ENCODE measurements at places on chromosomes 1 and 21.

DNA sequence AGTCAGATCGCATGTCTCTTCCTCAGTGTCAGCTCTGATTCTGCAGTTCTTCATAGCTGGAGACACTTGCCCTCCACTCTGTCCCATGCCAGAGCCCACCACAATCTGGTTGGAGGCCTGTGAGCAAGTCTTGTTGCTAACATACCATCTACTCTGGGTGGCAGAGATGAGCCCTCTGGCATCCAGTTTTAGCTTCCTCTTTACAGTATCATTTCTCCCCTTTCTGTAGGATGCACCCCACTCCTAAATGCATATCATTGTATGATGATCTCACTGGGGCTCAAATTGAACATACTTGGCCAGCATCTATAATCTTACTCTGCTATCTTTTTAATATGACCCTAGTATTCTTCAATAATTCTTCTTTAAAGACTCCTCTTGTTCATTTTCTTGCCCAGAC lies 16.9 kb downstream of the PCNX2 start:
- no peak for DNase-seq

GRCh38 chr1:30912224-30912623 lies 3.7 kb upstream of the SDC3 start:
- DNase-seq = no peak

GRCh38 chr1:77031106-77031662 lies 163.9 kb downstream of the ST6GALNAC5 start:
- no peak for DNase-seq

- DNase-seq = no peak
These were observed 28.7 kb downstream of the MRPL37 start for GRCh38 chr1:54228638-54229079.

DNA sequence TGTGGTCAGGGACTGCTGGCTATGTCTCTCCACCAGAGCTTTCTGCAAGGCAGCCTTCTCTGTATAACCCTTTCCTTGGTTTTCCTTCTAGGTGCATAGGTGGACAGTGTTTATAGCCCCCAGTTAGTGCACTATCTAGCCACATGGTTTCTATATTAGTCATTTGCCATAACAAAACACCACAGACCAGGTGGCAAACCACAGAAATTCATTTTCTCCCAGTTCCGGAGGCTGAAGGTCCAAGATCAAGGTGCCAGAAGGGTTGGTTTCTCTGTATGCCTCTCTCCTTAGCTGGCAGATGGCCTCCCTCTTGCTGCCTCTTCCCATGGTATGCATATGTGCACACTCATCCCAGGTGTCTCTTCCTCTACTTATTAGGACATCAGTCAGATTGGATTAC lies 106.4 kb downstream of the KAZN start:
- DNase-seq = no peak

DNA sequence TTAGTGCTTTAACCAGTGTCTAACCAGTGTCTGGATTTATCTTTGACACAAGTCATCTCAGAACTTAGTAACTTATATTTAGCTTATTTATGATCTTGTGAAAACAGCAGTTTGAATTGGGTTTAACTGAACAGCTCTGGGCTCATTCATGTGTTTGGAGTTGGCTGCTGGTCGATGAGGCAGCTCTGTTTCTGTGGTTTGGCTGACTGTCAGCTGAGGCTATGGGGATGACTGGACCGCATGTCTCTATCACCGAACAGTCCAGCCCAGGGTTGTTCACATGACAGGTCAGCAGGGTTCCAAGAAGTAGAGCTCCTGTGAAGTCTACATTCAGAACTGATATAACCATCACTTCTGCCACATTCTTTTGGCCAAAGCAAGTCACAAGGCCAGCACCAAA lies 29.1 kb upstream of the C21orf91 start:
- no peak for DNase-seq

All from NCI-H187 treated with DMSO at 0.1 percent for 48 hours (cell line).